ENCODE measurements at places on chromosomes 16 and 17.

DNA sequence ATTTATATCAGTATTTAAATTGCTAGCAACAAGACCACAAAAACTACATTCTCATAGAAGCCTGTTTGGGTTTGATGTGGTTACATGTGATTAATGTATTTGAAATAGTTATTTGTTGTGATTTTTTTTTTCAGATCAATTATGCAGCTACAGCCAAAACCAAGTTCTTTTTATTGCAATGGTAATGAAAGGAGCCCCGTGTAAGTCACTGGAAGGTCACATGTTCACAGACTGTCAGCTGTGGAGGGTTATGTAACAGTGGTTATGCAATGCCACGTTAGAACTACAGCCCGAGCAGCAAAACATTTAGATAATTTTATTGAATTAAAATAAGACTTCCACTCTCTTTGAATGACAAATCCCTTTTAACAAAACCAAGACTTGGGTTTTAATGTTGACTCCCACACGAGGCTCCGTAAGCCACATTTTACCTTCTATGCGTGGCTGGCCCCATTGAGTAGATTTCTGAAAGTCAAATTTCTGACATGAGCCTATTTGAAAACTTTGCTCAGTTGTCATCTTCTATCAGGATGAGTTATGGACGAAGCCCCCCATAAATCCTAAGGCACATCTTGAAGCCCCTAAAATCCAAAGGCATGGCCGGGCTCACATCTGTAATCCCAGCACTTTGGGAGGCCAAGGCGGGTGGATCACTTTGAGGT lies 41.8 kb upstream of the SEC14L1 start:
- no peak for DNase-seq

DNA sequence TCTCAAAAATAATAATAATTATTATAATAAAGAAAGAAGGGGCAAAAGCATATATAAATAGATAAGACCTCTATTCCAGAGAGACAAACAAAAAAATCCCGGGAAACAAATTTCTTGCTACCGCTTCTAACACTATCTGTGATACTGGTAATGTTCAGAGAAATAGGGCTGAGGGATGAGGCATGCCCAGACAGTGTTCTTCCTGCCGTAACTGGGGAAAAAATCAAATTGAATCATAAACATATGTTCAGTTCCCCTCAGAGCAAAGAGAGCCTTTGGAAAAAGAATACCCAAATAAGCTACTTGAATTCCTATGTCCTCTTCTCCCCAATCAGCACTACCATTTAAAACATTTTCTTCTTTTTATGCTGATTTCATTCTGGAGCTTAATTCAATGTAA lies 688.0 kb downstream of the KCNJ2 start:
- DNase-seq: no peak

GRCh38 chr16:53446090-53446489 lies 11.8 kb downstream of the RBL2 start:
- no peak for DNase-seq

- no peak for DNase-seq
Observed at GRCh38 chr16:11152677-11153331, 103.2 kb downstream of the SOCS1 start.

Data from NCI-H1436 treated with DMSO at 0.1 percent for 48 hours (cell line).